ENCODE measurements at places on chromosomes 13 and 19.
A peak's percentile ranks its signal among the peaks of the same experiment; 100 is the strongest.

DNA sequence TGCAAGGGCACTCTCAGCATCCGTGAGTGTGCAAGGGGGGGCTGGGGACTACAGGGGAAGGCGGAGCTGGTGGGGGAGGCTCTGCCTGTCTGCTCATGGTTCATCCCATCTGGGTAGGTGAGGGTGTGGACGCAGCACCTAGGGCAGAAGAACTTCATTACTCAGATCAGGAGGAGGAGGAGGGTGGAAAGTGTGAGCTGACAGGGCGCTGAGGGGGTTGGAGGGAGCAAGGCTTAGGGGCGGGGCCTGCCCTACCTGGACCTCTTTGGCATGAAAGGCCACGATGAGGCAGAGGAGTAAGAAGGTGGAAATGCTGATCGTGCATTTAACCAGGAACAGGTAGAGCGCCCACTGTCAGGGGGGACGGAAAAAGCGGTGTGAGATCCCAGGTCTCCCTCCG, 4.5 kb downstream of the KCNN4 start:
- no peak for DNase-seq

- peak; percentile 73 for DNase-seq
Measured at GRCh38 chr13:44259045-44260027, 114.3 kb upstream of the SERP2 start.

GRCh38 chr13:38641164-38641948, 45.5 kb upstream of the FREM2 start:
- DNase-seq, result no peak

DNA sequence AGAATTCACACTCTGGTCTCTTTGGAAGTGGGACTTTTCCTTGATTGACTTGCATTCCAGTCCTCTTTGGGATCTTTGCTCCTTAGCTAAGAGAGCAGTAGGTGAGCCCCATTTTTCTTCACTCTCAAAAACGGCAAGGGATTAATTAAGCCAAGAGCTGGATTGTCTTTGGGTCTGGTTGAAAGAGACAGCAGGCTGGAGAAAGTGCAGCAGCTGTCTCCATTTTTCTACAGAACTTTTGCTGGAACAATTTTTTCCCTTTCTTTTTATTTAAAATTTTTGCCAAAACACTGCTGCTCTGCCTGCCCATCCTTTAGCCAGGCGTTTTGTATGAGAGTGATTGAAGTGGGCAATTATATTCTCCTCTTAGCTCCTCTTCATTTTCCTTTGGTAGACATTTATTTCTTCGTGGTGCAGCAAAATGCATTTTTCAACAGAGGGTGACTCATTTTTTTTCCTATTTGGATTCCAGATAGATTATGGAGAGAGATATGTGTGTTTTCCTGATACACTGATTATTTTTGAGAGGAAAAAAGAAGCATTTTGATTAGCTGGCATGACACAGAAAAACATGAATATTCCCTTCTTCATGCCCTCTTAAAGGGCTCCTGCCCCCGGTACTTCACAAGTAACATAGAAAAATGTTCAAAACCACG, 371.2 kb upstream of the NBEA start:
- no peak for DNase-seq

- DNase-seq, result no peak
Measured at GRCh38 chr13:88586263-88586662, 915.1 kb downstream of the SLITRK5 start.

DNA sequence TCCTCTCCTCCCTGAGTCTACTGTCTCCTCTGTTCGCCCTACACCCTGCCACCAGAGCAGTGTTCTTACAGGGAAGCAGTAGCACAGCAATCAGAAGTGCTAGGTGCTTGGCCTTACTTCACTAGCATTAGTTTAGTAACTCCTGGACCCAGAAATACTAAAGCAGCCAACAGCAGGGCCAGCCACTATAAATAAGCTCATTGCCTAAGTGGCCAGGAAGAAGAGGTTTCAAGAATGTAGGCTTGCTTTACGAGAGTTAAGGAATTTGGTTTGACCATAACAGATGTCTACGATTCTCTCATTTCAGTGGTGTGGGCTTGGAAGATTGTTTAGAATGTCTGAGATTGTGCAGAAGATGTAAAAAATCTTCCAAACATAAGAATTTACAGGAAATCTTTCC, 103.3 kb downstream of the ZAR1L start:
- DNase-seq, result no peak

DNA sequence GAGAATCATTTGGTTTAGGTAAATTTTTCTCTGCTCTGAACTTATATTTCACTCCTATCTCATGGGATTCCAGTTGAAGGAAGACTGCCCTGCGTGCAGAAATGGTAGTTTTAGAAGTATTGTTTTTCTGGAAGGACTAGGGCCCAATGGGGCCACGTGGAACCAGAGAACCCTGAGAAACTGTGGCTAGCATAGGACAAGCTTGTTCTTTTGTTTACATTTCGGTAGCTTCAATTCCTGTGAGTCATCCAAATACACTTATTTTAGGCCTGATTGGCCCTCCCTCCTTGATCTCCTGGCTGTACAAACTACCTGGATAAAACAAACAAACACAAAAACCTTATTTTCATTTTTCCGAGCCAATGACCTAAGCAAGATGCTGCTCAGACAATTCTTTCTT, 124.0 kb downstream of the ITGBL1 start:
- DNase-seq, result no peak

- DNase-seq, result no peak
Measured at GRCh38 chr13:99426426-99426825, 74.8 kb upstream of the TM9SF2 start.

- DNase-seq, result peak; percentile 54
Measured at GRCh38 chr13:113962975-113963374, 10.9 kb downstream of the C13orf46 start.

- no peak for DNase-seq
Measured at GRCh38 chr19:17929056-17929455, 3.8 kb upstream of the CCDC124 start.

GRCh38 chr13:78689011-78689410, 30.1 kb upstream of the OBI1 start:
- DNase-seq, result no peak

- DNase-seq, result no peak
Measured at GRCh38 chr13:51034906-51035305, 76.2 kb downstream of the C13orf42 start.

DNA sequence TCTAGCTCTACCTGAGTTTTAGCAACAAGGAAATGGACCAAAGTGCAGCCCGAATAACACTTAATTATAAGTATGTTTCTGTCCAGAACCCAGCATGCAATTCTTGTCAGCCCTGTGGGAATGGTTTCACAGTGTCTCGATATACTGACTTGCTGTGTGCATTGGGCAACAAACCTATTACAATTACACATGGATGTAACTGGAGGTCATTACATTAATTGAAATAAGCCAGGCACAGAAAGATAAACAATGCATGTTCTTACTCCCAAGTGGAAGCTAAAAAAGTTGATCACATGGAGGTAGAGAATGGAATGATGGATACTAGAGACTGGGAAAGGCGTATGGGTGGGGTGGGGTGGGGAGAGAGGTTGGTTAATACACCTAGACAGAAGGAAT, 5.1 kb upstream of the CYP2S1 start:
- DNase-seq, result no peak

DNA sequence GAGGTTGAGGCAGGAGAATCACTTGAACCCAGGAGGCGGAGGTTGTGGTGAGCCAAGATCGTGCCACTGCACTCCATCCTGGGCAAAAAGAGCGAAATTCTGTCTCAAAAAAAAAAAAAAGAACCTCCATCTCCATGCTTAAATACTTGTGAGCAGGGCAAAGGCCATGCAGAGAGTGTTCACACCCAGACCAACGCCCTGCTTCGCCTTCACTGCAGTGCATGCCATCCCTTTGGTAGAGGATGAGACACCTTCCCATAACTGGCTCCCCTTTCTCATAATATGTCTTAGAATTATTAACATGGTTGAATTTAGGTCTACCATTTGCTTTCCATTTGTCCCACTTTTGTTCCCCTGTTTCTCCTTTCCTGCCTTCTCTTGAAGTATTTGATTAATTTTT, 15.4 kb downstream of the BBC3 start:
- DNase-seq, result no peak

GRCh38 chr13:71727042-71727441, 140.0 kb downstream of the DACH1 start:
- DNase-seq, result no peak

GRCh38 chr13:79678100-79678499, 197.1 kb downstream of the NDFIP2 start:
- DNase-seq, result no peak

GRCh38 chr13:98609756-98610155, 32.8 kb upstream of the STK24 start:
- no peak for DNase-seq

DNA sequence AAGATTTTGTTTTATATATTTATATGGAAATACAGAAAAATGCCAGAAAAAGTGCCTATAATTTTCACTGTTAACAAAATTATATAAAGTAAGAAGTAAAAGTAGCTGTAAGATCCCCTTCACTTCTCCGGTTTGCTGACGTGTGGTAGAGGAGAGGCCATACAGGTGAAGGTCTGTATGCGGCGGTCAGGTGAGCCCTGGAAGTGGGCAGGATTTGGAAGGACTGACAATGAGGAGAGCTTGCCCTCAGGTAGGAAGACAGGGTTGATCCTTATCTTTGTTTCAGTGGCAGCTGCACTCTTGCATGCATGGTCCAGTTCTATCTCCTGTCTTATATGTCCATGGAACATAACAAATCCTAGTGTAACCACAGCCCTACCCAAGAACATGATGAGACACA, 16.9 kb upstream of the TFDP1 start:
- no peak for DNase-seq

DNA sequence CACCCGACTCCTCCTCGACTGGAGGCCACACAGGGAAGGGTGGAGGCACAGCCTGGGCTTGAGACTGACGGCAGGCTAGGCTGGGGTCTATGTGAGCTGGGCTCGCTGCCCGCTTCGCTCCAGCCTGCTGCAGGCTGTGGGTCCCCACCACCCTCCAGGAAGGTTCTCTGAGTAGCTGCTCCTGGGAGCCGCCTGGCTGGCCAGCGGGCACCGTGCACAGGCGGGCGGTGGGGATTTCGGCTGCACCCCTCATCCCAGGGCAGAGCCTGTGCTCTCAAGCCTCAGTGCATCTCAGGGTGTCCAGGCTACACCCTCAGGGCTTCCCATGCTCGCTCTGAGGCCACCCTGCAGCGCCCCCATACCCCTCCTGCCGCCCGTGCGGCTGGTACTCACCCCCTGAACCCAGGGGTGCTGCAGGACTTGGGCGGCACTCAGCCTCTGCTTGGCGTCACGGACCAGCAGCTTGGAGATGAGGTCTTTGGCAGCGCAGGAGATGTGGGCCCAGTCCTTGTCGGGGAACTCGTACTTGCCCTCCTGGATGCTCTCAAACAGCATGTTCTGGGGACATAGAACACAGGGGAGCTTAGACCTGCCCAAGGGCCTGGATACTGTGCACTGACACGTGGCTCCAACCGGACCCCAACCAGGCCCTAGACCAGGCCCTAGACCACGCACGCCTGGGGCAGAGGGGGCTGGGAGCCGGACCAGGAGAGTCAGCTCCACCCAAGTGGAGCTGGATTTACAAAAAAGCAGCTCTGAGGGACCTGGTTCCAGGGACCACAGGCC, 10.2 kb downstream of the MKNK2 start:
- DNase-seq, result no peak

- no peak for DNase-seq
Measured at GRCh38 chr13:109130093-109130835, 500.9 kb downstream of the MYO16 start.

- no peak for DNase-seq
Measured at GRCh38 chr13:44274771-44275205, 98.8 kb upstream of the SERP2 start.

- no peak for DNase-seq
Measured at GRCh38 chr19:2424686-2425621, 2.4 kb downstream of the TIMM13 start.

All from upper lobe of left lung (tissue), 6 donors.